Smooth muscle cell of the umbilical artery (primary cell): ENCODE measurements at places on chromosomes 7 and 10. TPM values are rescaled to one million over a fixed set of nuclear protein-coding genes. Genes with fewer than 3 reads are reported as not detected.

The CC2D2B gene
- total RNA-seq, result 0.18 and 0.30 TPM in 2 replicates

The CYP3A4 gene
- total RNA-seq, result not detected in 2 replicates

The ABHD11 gene
- 4.5 and 6.6 TPM in 2 replicates for total RNA-seq

The CCDC126 gene
- total RNA-seq, result 7.8 and 16.3 TPM in 2 replicates

The PEX1 gene
- 19.3 and 20.5 TPM in 2 replicates for total RNA-seq
